ENCODE measurements at places on chromosomes 5 and 9.

DNA sequence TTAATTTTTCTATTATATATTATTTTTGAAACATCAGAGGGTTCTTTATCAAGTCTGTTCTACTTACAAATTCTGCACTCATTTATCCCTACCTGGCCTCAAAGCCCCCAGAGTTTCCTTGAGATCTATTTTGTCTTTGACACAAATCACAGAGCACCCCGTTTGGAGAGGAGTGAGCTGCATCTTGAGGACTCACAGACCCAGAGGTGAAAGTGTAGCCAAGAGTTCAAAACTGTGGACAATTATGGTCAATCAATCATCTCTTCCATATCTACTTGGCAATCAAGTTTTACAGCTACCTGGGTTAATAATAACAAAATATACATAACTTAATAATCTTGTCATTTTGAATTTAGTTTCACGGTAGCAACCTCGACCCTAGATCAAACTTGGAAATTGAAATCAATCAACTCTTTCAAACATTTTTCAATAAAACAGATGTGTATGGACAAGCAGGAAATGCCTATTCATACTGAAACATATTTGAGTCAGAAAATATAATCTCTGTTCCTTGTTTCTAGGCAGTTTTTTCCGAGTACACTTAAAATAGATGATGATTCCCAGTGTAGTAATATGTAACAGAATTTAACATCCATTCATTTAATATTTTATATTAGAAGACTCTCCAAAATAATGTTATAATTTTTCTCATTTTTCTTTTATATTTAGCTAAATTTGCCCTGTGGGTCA lies 13.7 kb upstream of the SYK start:
- DNase-seq = no peak

DNA sequence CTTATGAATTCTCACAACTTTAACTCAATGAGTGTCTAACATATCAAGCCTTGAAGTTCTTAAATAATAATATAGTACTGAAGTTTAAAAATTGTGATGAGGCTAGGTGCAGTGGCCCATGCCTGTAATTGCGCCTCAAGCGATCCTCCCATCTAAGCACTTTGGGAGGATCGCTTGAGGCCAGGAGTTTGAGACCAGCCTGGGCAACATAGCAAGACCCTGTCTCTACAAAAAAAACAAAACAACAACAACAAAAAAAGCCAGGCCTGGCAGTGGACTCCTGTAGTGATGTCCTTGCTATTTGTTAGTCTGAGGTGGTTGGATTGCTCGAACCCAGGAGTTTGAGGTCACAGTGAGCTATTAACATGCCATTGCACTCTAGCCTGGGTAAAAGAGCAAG lies 98.4 kb downstream of the ADGRV1 start:
- no peak for DNase-seq

GRCh38 chr5:143757116-143757515 lies 54.8 kb upstream of the HMHB1 start:
- DNase-seq = no peak

DNA sequence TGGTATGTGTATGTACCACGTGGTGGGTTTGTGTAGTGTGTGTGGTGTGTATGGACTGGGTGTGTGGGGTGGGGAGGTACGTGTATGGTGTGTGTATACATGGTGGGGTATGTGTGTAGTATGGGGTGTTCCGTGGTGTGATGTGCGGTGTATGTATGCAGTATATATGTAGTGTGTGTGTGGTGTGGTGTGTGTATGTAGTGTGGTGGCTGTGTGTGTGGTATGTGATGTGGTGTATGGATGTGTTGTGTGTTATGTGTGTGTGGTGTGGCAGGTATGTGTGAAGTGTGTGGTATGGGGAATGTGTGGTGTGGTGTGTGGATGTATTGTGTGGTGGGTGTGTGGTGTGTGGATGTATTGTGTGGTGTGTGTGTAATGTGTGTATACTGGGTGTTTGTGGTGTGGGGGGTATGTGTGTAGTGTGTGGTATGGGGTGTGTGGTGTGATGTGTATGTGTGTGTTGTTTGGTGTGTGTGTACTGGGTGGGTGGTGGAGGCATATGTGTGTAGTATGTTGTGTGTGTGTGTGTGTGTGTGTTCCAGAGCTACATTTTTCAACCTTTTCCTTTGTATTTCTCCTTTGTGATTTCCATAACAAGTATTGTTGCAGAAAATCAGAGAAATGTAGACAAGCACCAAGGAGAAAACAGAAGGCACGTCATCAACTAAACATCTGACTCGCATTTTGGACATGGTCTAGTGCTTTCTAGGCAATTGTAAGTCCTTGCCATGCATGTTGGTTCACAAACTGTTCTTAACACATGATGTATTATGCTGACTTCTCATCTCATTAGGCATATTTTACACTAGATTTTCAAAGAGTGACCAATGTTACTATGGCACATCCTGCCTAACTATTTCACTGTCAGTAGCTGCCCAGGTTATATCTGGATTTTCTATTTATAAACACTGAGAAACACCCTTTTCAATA lies 13.2 kb downstream of the SEMA4D start:
- DNase-seq = no peak

- DNase-seq = no peak
These were observed 180.5 kb upstream of the CLINT1 start for GRCh38 chr5:158039441-158039840.

GRCh38 chr5:32323741-32324140 lies 11.0 kb upstream of the MTMR12 start:
- DNase-seq = no peak

- DNase-seq = no peak
These were observed 14.6 kb downstream of the UBE2D2 start for GRCh38 chr5:139575751-139576150.

DNA sequence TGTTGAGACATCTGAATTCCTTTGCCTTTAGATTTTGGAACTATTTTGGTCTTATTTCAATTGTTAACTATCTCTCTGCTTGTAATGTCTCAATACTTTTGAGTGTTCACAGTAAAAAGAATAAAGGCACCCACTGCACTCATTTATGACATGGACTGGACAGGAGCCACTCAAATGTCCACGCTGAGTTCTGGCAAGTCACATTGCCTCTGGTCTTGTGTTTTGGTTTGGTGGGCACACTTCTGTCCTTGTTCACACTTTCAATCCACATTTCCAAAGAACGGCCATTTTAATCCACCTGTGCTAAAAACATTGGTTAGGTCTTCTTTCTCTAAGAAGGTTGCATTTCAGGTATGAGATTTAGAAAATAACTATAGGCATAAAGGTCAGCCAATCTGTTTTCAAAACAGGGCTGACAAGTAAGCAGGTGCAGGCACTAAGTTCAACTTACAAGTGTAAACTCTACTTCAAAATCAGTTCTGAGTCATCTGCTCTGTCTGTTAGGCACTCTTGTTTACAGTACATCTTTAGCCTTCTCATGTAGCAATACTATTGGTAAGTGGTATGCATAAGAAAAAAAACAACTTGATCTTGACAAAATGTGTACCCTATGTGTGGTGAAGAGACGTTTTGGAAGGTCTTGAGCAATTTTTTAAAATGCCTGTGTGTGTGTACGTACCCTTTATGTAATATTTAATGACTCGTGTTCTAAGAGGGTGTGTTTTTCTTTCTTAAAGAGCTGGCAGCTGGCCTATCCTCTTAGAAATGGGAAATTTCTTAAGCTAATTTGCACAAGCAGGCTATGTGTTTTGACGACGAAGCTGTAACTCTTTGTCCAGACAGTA lies 31.5 kb upstream of the ZFAND5 start:
- DNase-seq = no peak

GRCh38 chr5:87944553-87945285 lies 323.9 kb downstream of the TMEM161B start:
- peak; percentile 66 for DNase-seq

DNA sequence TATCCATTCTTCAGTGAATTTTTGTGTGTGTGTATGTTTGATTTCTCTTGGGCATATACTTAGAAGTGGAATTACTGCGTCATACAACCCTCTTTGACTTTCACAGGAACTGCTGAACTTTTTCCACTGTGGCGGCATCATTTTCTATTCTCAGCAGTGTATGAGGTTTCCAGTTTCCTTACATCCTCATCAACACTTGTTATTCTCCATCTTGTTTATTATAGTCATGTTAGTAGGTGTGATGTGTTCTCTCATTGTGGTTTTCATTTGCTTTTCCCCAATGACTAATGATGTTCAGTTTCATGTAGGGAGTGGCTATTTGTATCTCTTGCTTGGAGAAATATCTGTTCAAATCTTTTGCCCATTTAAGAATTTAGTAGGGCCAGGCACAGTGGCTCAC lies 2.6 kb downstream of the ZNF79 start:
- no peak for DNase-seq

- DNase-seq = no peak
These were observed 158.6 kb downstream of the MELK start for GRCh38 chr9:36731068-36731956.

DNA sequence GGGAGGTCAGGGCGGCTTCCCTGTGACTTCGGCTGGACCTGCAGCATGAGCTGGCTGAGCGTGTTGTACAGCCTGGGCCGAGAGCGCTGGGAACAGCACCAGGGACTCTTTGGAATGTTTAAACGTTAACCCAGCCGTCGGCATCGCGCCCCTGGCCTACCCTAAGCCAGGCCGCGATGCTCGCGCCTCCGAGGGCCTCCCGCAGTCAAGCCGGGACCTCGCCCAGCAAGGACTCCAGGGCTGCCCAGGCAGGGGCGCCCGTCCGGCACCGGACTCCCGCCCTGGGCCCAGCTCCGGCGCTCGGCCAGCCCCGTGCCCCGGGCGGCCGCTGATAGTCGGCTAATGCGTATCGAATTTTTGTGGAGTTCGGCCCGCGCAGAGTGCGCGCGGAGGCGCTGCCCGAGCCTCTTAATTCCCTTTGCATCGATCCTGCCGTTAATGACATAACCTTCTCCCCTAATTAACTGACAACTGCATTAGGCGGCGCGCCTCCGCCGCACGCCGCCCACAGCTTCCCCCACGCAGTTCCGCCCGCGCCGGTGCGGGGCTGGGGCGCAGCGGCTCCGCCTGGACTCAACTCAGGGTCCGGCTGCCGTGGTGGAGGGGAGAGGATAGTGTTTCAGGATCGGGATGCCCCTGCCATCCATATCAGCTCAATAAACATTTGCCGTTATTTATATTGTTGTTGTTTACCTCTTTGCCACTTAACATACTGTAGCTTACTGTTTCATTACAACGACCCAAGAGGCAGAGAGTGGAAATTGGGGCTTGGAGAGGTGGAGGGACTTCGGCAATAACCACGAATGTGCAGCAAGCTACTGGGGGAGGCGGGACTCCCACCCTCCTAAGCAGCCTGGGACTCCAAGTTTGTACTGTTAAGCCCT lies 28.8 kb upstream of the CDC23 start:
- no peak for DNase-seq

- DNase-seq = no peak
These were observed 50.7 kb downstream of the SLC44A1 start for GRCh38 chr9:105295201-105295550.

GRCh38 chr9:96450613-96451528 lies 902 bp downstream of the HABP4 start:
- DNase-seq = peak; percentile 1

GRCh38 chr5:58259685-58260152 lies 200.2 kb downstream of the PLK2 start:
- no peak for DNase-seq

- DNase-seq = no peak
These were observed 26.1 kb upstream of the CAST start for GRCh38 chr5:96636046-96636445.

DNA sequence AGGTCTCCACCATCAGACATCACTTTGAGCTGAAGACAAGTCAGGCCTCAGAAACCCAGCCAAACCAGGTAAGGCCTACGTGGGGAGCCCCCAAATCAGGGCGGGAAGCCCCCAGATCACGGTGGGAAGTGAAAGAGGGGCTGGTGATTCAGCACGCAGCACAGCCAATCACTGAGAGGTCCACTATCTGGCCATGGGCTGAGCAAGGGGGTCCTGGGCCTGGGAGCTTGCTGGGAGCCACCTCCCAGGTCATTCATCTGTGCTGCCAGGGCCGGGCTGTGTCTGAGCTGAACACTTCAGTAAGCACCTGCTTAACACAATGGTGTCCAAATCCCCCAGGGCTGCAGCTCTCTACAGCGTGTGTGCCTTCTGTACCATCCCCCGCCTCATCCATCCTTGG lies 15.5 kb downstream of the MED10 start:
- no peak for DNase-seq

GRCh38 chr5:2610986-2611385 lies 140.5 kb downstream of the IRX2 start:
- no peak for DNase-seq

DNA sequence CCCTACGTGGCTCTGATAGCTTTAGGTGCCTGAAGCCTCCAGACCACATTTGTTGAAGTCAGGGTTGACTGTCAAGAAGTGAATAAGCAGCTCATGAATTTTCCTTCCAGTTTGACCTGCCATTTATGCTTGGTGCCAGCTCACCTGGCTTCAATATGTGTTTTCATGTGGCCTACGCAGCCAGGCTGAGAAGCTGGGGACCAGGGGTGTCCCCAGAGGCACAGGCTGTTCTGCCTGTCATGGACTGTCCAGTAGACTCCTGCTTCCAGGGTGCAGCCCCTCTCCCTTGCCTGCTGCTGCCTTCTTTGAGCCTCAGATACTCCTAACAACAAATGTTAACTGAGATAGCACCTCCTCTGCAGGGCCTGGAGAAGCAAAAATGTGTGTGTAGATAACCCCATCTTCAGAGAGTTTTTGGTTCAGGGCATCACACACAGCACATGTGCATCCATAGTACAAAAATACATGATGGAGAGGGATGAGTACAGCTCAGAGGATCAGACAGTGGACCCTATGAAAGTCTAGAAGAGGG lies 5.8 kb downstream of the TNFAIP8 start:
- no peak for DNase-seq

- DNase-seq = no peak
These were observed 816.4 kb downstream of the SEMA5A start for GRCh38 chr5:8729437-8729836.

- peak; percentile 80 for DNase-seq
These were observed 136.5 kb upstream of the ABCA1 start for GRCh38 chr9:105064248-105065097.

- DNase-seq = no peak
These were observed 4.1 kb downstream of the CDK7 start for GRCh38 chr5:69238760-69239251.

DNA sequence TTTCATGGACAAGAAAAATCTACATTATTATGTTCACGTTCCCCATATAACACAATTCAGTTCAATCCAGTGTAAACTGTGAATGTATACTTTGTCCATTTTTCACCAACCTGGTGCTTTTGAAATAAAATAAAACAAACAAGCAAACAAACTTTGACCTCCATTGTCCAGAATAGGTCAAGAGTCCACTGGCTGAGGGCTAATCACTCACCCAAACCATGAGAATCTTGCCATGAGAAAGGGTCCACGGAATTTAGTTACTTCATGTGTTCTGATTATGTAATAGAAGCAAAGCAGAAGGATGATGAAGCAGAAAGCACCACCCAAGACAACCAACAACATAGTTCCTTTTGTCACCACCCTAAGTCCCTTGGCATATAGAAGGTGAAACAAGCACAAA lies 28.7 kb downstream of the DIAPH1 start:
- DNase-seq = no peak

- DNase-seq = no peak
These were observed 17.3 kb downstream of the MEGF10 start for GRCh38 chr5:127307868-127308267.
